ENCODE measurements at places on chromosomes 6 and 20. TPM values are rescaled to one million over a fixed set of nuclear protein-coding genes. Genes with fewer than 3 reads are reported as not detected.

- H3K36me3 ChIP-seq: no peaks in the 10 kb centered on the region
- H3K27ac ChIP-seq: no peak overlapping the region
- H3K27me3 ChIP-seq: no peaks in the 10 kb centered on the region
- no peaks in the 10 kb centered on the region for H3K4me1 ChIP-seq
- no peak for DNase-seq
Measured at GRCh38 chr6:44737829-44738528, 350.5 kb downstream of the CDC5L start.

DNA sequence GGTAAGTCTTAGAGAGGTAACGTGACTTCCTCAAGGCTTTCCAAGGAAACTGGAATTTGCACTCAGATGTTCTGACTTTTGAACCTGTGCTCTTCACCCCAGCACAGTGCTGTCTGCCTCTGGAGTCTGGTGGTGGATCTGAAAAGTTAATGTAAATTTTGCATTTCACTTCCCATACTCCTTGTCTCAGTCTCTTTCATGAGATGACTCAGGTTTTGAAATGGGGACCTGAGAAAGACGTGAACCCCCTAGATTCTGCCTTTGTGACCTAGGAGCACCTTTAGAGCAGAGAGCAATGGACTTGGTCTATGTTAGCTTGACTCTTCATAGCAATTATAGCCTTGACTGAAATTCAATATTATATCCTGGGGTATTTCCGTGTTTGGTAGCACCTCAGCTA is 223.0 kb downstream of the QKI start:
- no peaks in the 10 kb centered on the region for H3K36me3 ChIP-seq
- DNase-seq: no peak
- no peaks in the 10 kb centered on the region for H3K27me3 ChIP-seq
- no peaks in the 10 kb centered on the region for H3K4me1 ChIP-seq
- no peak overlapping the region for H3K27ac ChIP-seq

DNA sequence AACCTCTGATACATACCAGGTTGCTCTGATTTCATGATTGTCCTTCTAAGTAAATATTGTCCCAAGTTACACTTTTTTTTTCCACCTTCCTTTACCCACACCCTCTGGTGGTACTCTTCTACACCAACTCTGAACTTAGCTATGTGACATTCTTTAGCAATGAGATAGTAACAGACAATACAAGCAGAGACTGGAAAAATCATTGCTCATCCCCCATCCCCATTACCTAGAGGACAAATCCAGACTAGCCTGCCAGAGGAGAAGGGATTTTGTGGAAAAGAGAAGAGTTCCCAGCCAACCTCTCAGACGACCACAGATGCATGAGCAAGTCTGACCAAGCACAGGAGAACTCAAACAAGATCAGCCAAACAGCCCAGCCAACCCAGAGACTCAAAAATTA is 32.8 kb upstream of the TFAP2B start:
- H3K27ac ChIP-seq: no peak overlapping the region
- H3K4me1 ChIP-seq: no peaks in the 10 kb centered on the region
- no peaks in the 10 kb centered on the region for H3K36me3 ChIP-seq
- no peak for DNase-seq
- H3K4me3 ChIP-seq: no peak overlapping the region

GRCh38 chr20:39954621-39955020 is 734.4 kb downstream of the MAFB start:
- DNase-seq: no peak
- H3K27ac ChIP-seq: peak overlapping the region; percentile 38
- no peaks in the 10 kb centered on the region for H3K36me3 ChIP-seq
- peaks cover 11% of the 10 kb centered on the region for H3K4me1 ChIP-seq
- H3K4me3 ChIP-seq: no peak overlapping the region

- no peaks in the 10 kb centered on the region for H3K27me3 ChIP-seq
- H3K4me1 ChIP-seq: no peaks in the 10 kb centered on the region
- no peaks in the 10 kb centered on the region for H3K36me3 ChIP-seq
Measured at GRCh38 chr6:30922447-30922852, 8.4 kb downstream of the VARS2 start.

GRCh38 chr6:138509371-138509770 is 10.1 kb upstream of the NHSL1 start:
- no peaks in the 10 kb centered on the region for H3K27me3 ChIP-seq
- H3K36me3 ChIP-seq: no peaks in the 10 kb centered on the region
- H3K27ac ChIP-seq: no peak overlapping the region
- no peak overlapping the region for H3K4me3 ChIP-seq
- no peak for DNase-seq

DNA sequence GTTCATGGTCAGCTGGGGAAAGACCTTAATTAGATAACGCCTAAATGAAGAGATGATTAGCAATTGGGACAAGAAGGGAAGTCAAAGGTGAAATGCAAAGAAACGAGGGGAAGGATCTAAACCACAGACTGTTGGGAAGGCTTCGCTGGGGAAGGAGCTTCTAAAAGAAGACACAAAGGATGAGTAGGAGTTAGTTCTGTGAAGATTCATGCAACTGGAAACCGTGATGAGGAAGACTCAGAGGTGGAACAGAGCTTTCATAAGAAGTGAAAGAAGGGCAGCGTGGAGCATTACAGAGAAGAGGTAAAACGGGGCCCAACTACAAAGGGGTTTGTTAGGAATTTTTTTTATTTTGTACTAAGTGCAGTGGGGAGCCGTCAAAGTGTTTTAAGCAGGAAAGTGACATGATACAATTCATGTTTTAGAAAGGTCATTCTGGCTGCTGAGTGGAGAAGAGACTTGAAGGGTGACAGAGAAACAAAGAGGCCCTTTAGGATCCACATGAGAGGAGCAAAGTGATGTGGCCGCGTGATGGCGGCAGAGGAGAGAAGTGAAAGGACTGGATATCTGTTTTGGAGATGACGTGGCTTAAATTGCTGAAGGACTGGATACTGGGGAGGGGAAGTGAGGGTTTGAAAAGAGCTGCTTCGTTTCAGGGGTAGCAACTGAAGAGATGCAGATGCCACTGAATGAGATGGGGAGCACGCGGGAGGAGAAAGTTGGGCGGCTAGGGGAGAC is 33.6 kb downstream of the TTI1 start:
- DNase-seq: no peak
- no peak overlapping the region for H3K27ac ChIP-seq
- no peaks in the 10 kb centered on the region for H3K27me3 ChIP-seq
- H3K4me1 ChIP-seq: no peaks in the 10 kb centered on the region
- H3K36me3 ChIP-seq: no peaks in the 10 kb centered on the region

- H3K36me3 ChIP-seq: no peaks in the 10 kb centered on the region
- peak overlapping the region; percentile 65 for H3K27ac ChIP-seq
- no peaks in the 10 kb centered on the region for H3K27me3 ChIP-seq
- no peak for DNase-seq
Measured at GRCh38 chr6:71496018-71496721, 207.6 kb downstream of the OGFRL1 start.

GRCh38 chr6:170131351-170131750 is 159.5 kb downstream of the DLL1 start:
- H3K27ac ChIP-seq: no peak overlapping the region
- H3K4me1 ChIP-seq: no peaks in the 10 kb centered on the region
- no peaks in the 10 kb centered on the region for H3K27me3 ChIP-seq
- no peak overlapping the region for H3K4me3 ChIP-seq

DNA sequence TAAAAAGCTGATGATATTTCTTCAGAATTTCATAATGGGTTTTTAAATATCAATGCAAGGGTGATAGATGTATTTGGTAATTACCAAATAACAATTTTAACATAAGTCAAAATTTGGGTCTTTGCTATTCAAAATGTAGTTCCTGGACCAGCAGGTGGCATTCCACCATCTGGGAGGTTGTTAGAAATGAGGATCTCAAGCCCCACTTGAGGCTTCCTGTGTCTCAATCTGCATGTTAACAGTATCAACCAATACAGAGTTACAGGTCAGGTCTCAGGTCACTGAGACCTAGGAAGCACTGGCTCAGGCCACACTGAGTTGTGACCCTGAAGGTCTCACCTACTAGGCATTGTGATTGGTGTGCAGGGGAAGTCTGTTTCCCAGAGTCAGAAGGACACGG is 57.2 kb upstream of the MTRF1L start:
- H3K4me1 ChIP-seq: no peaks in the 10 kb centered on the region
- H3K36me3 ChIP-seq: no peaks in the 10 kb centered on the region
- no peak overlapping the region for H3K4me3 ChIP-seq
- no peak for DNase-seq

DNA sequence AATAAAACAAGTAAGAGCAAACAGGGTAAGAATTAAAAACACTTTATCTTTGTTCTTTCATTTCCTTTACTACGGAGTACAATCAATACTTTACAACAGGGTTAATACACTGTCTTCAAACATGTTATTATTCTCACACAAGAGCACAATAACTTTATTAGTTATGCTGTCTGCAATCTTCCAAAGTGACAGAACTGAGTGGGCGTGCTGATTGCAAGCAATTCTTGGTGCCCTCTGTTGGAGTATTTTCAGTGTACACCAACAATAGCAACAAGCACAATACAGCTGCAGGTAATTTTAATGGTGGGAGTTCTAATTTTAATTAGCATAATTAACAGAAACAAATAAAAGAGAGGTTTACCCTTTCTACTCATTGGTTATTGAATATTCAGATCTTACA is 33.9 kb upstream of the PTPRK start:
- H3K4me3 ChIP-seq: no peak overlapping the region
- DNase-seq: no peak
- no peaks in the 10 kb centered on the region for H3K4me1 ChIP-seq
- no peak overlapping the region for H3K27ac ChIP-seq
- H3K36me3 ChIP-seq: no peaks in the 10 kb centered on the region

The IRF4 gene
- 6.9 TPM for total RNA-seq

The PPP1R3G gene
- 2.1 TPM for total RNA-seq

The RSPO3 gene
- total RNA-seq: 24.1 TPM

The MRPL2 gene
- 17.3 TPM for total RNA-seq

The CTCFL gene
- total RNA-seq: not detected
